ENCODE measurements at places on chromosomes 16 and 17. TPM values are rescaled to one million over a fixed set of nuclear protein-coding genes. Genes with fewer than 3 reads are reported as not detected.

DNA sequence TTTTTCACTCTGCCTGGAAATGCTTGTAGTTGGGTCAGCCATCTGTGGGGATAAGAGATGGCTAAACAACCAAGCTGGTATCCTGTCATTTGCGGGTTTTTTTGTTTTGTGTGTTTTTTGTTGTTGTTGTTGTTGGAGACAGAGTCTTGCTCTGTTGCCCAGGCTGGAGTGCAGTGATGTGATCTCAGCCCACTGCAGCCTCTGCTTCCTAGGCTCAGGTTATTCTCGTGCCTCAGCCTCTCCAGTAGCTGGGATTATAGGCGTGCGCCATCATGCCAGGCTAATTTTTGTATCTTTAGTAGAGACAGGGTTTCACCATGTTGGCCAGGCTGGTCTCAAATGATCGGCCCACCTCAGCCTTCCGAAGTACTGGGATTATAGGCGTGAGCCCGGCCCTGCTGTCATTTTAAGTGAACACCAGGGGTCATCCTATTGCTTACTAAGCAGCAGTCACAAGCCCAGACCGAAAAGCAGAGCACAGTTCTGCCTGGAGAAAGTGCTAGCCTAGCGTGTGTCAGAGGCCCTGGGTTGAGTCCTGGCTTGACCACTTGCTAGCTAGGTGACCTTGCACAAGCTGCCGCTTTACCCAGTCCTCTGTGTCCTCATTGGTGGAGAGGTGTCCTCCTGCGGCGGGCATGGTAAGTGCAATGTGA is 4.6 kb downstream of the SMCR8 start:
- peak; percentile 39 for DNase-seq

DNA sequence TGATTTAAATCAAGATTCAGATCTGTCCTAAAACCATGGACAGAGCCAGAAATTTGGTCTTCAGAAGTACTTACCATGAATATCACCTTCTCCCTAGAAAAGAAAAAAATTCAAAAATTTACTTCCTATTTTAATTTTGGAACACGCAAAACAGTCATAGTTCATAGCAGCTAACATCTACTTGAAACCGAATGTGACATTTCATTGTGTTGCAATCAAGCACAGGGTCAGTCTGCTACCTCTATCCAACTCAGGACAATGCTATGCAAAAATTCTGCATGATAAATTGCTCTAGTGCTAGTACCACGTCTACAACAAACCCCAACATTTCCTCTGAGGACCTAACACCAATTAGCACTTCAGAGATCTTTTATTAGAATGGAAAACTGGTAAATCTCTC is 7.7 kb downstream of the JPT1 start:
- DNase-seq = no peak

The RILP gene
- total RNA-seq = 1.2 TPM

The KLHDC4 gene
- 188 TPM for total RNA-seq

- DNase-seq = no peak
Measured at GRCh38 chr16:49972280-49972679, 52.7 kb upstream of the CNEP1R1 start.

- no peak for DNase-seq
Measured at GRCh38 chr17:32102172-32102571, 40.1 kb upstream of the RHOT1 start.

GRCh38 chr16:56289862-56290261 is 98.6 kb downstream of the GNAO1 start:
- DNase-seq = no peak

GRCh38 chr17:4527134-4527533 is 28.1 kb downstream of the MYBBP1A start:
- DNase-seq = no peak

- DNase-seq = no peak
Measured at GRCh38 chr16:2295056-2295798, 27.3 kb upstream of the RNPS1 start.

The CACNG4 gene
- not detected for total RNA-seq

GRCh38 chr16:85107532-85107931 is 4.7 kb downstream of the CIBAR2 start:
- DNase-seq = no peak

DNA sequence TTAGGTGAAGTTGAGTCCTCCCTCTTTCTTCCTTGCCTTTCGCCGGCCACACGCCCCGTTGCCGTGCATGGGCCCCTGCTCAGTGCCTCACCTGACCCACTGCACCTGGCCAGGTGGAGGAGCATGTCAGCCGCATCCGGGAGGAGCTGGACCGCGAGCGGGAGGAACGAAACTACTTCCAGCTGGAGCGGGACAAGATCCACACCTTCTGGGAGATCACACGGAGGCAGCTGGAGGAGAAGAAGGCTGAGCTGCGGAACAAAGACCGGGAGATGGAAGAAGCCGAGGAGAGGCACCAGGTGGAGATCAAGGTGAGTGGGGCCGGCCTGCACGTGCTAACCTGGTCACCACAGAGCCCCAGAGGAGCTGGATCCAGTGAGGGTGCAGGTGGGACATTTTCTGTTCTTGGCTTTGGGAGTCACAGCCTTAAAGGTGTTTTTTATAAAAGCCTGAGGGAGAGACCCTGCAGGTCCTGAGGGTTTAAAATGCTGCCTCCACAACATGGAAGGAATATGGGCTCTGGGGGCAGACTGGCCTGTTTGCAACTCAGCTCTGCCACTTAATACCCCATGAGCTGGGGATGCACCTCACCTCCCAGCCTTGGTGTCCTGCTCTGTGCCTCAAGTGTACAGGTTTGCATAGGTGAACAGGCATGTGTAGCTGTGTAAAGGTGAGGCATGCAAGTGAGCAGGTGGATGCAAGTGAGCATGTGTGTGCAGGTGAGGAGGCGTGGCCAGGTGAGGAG is 12.1 kb upstream of the DBNDD1 start:
- no peak for DNase-seq

The CCL4L2 gene
- total RNA-seq = 24.9 TPM

- DNase-seq = no peak
Measured at GRCh38 chr17:36463916-36464764, 22.3 kb upstream of the ZNHIT3 start.

DNA sequence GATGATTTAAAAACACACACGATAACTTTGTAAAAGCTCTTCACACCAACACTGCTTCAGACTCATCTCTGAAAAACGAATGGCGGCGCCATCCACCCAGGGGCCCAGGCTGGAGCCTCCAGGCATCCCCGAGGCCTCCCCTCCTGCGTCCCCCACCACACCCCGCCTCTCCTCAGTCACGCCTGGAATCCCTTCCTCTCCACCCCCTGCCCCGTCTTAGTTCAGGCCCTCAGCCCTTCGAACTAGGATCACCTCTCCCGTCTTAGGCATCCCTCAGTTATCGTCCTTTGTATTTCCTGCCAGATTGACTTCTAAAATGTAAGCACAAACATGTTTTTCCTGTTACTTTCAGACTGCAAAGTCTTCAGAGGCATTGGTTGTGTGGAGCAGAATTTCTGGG is 58.3 kb downstream of the NDEL1 start:
- DNase-seq = no peak

DNA sequence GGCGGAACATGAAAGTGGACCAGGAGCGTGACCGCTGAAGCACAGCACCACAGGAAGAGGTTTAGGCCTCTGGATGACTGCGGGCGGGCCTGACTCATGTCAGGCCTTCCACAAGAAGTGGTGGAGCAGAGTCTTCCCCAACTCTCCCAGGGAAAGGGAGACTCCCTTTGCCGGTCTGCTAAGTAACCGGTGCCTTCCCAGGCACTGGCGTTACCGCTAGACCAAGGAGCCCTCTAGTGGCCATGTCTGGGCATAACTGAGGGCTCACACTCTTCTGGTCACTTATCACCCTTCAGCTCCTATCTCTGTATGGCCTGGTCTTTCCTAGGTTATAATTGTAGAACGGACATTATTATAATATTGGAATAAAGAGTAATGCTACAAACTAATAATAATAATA is 1931.9 kb downstream of the TP53TG3F start:
- no peak for DNase-seq

The OMG gene
- 1.4 TPM for total RNA-seq

DNA sequence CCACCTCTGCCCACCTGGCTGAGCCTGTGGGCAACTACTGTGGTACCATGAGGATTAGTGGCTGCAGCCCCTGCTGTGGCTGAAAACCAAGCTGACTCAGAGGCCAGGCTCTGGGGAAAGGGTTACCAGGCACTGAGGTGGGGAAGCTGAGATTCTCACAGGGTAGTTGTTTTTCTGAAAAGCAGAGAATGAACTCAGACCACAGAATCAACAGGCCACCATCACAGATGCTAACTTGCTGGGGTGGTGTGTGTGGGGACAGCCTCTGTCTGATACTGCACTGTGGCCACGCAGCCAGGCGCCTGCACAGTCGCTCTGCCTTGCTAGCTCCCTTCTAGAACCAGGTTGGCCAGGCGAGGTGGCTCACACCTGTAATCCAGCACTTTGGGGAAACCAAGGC is 28.8 kb downstream of the NPLOC4 start:
- DNase-seq = peak; percentile 37

DNA sequence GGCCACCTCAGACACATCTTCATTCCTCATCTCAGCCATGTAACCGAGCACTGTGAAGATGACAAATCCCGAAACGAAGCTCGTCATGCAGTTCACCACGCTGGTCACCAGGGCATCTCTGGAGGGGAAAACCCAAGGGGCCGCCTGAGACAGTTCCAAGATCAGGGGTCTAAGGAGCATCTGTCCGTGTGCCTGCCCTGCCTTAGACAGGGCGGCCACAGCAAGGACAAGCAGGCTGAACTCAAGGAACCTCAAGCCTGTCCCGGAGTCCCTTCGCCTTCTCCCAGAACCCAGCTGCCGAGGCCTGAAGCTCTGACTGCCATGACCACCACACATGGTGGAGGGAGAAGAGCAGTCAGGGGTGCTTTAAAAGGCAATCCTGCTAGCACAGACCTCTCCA is 22.7 kb downstream of the SLC6A4 start:
- DNase-seq = no peak

The PIMREG gene
- total RNA-seq = 3.9 TPM

Data from natural killer cell treated with Interleukin-12 subunit alpha and Interleukin-12 subunit beta and Interleukin-15 and Interleukin-18, amount 100 ng/mL, for 72 hours (primary cell).